ENCODE measurements at places on chromosomes 16 and 17. TPM values are rescaled to one million over a fixed set of nuclear protein-coding genes. Genes with fewer than 3 reads are reported as not detected.

- H3K27me3 ChIP-seq: no peaks in the 10 kb centered on the region
- no peak overlapping the region for H3K27ac ChIP-seq
- no peak for DNase-seq
- H3K36me3 ChIP-seq: no peaks in the 10 kb centered on the region
- H3K4me3 ChIP-seq: no peak overlapping the region
Measured at GRCh38 chr17:12637015-12637414, 28.7 kb upstream of the MYOCD start.

DNA sequence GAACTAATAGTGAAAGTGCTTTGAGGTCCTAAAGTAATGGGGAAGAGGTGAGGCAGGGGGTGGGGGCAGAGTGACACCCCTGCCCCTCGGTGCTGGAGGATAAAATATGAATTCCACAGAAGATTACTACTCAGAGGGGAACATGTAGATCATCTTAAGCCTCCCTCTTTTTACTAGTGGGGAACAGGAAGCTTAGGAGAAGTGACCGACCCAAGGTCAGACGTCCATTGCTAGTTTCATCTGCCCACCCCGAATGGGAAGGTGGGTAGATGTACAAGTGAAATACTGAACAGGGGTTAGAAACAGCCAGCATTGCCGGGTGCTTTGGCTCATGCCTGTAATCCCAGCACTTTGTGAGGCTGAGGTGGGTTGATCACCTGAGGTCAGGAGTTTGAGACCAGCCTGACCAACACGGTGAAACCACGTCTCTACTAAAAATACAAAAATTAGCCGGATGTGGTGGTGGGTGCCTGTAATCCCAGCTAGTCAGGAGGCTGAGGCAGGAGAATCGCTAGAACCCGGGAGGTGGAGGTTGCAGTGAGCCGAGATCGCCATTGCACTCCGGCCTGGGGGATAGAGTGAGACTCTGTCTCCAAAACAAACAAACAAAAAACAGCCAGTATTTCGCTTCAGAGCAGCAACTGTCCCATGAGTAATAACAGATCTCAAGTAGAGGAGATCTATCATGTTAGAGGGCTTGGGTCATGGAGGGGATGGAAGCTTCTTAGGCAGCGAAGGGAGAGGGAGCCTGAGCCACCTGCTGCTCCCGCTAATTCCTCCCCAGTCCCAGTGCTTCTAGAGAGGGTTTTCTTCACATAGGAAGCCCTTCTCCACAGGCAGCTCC is 1.2 kb upstream of the NR1D1 start:
- peaks cover 5% of the 10 kb centered on the region for H3K36me3 ChIP-seq
- no peak for DNase-seq
- peaks cover 94% of the 10 kb centered on the region for H3K4me1 ChIP-seq
- peak overlapping the region; percentile 21 for H3K27ac ChIP-seq
- no peaks in the 10 kb centered on the region for H3K27me3 ChIP-seq

GRCh38 chr17:76382351-76382802 is 2.0 kb upstream of the SPHK1 start:
- peaks cover 1% of the 10 kb centered on the region for H3K36me3 ChIP-seq
- peaks cover 15% of the 10 kb centered on the region for H3K4me1 ChIP-seq
- no peaks in the 10 kb centered on the region for H3K27me3 ChIP-seq
- H3K4me3 ChIP-seq: peak overlapping the region; percentile 98
- peak; percentile 38 for DNase-seq

DNA sequence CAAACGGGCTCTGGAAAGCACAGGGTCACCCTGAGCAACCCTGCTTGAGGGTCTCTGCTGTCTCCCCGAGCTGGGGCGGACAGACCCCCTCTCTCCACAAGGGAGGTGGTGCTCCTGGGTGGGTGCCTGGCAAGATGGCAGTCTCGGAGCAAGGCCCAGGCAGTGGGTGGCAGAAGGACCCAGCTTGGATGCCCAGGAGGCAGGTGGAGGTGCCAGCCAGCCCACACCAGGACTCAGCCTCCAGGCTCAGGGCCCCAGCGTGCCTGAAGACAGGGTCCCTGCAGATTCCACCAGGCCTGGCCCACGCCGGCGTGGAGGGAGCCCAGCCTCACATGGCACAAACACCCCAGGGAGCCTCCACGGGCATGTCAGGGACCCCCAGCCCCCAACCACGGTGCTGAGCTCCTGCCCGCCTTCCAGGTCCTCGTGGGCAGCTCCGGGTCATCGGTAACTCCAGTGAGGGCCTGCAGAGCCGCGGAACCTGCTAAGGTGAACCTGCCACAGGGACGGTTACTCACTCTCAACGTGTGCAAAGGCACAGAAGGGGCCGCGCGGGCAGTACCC is 20.8 kb downstream of the UNKL start:
- H3K27me3 ChIP-seq: no peaks in the 10 kb centered on the region
- peaks cover 9% of the 10 kb centered on the region for H3K36me3 ChIP-seq
- no peak overlapping the region for H3K27ac ChIP-seq
- no peak for DNase-seq
- no peak overlapping the region for H3K4me3 ChIP-seq
- H3K4me1 ChIP-seq: no peaks in the 10 kb centered on the region

DNA sequence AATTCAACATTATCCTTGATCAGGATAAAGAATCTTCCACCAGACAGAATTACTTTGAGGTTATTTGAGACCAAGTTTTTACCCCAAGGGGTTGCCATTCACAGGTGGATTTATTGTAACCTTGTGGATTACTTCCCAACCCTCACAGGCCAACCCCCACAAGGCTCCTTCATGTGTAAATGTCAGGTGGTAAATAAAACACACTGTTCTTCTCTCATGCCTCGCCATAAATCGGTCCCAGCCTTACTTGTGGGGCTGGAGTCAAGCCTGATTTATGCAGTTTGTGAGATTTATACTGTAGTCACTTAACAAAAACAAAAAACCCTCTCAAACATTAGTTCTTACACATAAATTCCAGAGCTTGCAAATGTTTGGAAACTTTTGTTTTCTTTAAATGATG is 98.6 kb upstream of the IRX3 start:
- no peak for DNase-seq
- no peak overlapping the region for H3K27ac ChIP-seq
- H3K27me3 ChIP-seq: peaks cover 17% of the 10 kb centered on the region

DNA sequence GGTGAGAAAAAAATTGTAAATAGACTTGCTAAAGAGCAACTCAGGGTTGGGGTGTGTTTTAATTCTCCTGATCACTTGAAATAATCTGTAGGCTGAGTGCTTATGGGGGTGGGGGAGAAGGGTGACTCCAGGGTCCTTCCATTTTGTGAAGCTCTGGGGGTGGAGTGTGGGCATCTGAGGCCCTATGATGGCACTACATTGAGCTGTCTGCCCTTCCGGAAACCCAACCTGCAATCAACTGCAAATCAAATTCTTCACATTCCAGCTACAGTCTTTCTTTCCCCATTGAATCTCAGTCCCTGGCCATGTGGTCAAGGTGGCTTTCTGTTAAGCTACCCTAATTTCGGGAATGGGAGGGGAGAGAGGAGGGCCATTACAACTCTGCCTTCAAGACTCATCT is 6.0 kb upstream of the CDC6 start:
- peak overlapping the region; percentile 7 for H3K4me3 ChIP-seq
- H3K27ac ChIP-seq: peak overlapping the region; percentile 29
- peaks cover 37% of the 10 kb centered on the region for H3K4me1 ChIP-seq

Gene ZP2
- total RNA-seq: not detected

Gene FBXL19
- total RNA-seq: 25.7 TPM

Gene ALDH3A1
- 0.34 TPM for total RNA-seq
